ENCODE measurements at places on chromosomes 6 and 20. TPM values are rescaled to one million over a fixed set of nuclear protein-coding genes. Genes with fewer than 3 reads are reported as not detected.

DNA sequence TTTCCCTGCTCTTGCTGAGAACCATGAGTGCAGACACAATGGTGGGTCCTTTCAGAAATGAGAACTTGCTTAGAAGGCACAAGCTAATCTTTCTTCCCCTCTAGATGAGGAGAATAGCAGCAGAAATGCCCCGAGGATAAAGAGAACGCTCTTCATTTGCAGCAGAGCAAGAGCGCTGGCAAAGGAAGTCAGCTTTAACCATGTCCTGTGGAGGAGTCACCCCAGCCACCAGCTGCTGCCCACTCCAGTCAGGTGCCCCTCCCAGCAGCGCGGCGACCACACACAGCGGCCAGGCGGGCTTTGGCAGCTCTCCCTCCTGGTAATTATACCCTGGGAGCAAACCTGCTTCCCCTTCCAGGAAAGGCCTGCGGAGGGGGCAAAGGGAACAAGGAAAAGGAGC is 42.4 kb upstream of the EMILIN3 start:
- no peak for DNase-seq

- DNase-seq = no peak
Measured at GRCh38 chr6:143126574-143126941, 65.9 kb downstream of the AIG1 start.

DNA sequence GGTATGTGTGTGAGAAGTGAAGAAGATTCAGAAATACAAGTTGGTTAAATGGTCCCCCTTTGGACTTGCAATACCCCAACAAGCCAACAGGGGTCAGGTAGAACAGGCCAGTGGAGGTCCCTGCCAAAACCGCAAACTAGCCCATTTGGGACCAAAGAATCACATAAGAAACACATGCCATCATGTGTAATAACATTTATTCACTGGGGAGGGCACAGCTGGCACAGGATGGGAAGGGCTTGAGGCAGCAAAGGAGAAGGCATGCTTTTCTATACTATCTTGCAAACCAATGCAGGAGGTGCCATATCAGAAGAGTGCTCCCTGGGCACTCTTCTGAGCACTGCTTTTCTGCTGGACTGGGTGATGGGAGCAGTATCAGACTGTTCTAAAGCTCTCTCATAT is 116.1 kb upstream of the TRAF3IP2 start:
- no peak for DNase-seq

CST5 gene
- not detected for total RNA-seq

SLC24A3 gene
- total RNA-seq = not detected

DNA sequence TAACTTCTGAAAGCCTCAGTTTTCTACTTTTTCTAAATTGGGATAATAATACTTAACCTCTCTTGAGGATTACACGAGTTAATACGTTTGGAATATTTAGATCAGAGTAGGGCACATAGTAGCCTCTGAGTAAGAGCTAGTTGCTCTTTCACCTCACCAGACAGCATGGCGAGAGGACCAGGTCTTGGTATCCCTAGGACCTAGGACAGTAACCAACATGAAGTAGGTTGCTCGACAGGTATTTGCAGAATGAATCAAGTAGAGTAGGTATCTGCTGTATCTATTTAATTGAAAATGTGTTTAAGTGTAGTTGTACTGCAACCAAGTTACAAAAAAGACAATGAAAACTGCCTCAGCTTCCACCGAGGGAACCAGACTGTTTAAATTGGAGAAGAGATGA is 1.4 kb downstream of the CDC5L start:
- DNase-seq = no peak

GRCh38 chr20:34249291-34249690 is 8.1 kb downstream of the ASIP start:
- no peak for DNase-seq

GRCh38 chr6:170130771-170131241 is 160.1 kb downstream of the DLL1 start:
- DNase-seq = peak; percentile 82

- DNase-seq = no peak
Measured at GRCh38 chr20:391041-391711, 10.6 kb downstream of the TRIB3 start.

DNA sequence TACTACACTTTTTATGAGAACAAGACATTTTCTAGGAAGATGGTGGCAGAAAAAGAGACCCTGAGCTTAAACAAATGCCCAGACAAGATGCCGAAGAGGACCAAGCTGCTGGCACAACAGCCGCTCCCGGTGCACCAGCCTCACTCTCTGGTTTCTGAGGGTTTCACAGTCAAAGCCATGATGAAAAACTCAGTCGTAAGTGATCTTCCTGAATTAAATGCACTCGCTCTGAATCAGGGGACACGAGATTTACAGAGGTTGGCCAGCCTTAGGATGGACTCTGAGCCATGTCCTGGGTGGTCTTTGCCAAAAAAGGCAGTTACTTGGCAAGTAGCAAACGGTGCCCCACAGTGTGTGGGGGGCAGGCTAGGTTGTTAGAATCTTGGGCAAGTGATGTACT is 423 bp downstream of the PACRG start:
- no peak for DNase-seq

- DNase-seq = no peak
Measured at GRCh38 chr20:51281521-51281920, 258.6 kb upstream of the KCNG1 start.

DUSP15 gene
- total RNA-seq = 11.5 TPM

LINC00237 gene
- total RNA-seq = not detected

CEP85L gene
- total RNA-seq = 11.1 TPM
